ENCODE measurements at places on chromosomes 6 and 20. TPM values are rescaled to one million over a fixed set of nuclear protein-coding genes. Genes with fewer than 3 reads are reported as not detected.

Gene RAET1G
- total RNA-seq = not detected

Gene PRR18
- total RNA-seq = 0.05 TPM

Gene KIF6
- total RNA-seq = not detected

Gene HLA-DQB1
- total RNA-seq = not detected

Gene SERPINB1
- 93.2 TPM for total RNA-seq

Gene RSPO3
- total RNA-seq = not detected

All from HT-29 (cell line).